Glutamatergic neuron (in vitro differentiated cells): ENCODE measurements at places on chromosomes 11 and 22. TPM values are rescaled to one million over a fixed set of nuclear protein-coding genes. Genes with fewer than 3 reads are reported as not detected.
A peak's percentile ranks its signal among the peaks of the same experiment; 100 is the strongest.

DNA sequence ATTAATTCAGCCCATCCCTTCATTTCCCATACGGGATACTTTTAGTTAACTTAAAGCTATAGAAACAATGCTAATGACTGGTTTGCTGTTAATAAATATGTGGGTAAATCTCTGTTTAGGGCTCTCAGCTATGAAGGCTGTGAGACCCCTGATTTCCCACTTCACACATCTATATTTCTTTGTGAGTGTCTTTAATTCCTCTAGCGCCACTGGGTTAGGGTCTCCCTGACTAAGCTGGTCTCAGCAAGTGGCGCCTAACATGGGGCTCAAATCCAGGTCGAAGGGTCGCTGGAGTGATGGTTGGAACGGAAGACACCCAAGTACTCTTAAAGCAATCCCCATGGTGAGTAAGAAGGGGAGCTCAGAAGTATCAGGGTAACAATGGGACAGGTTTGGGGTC is 14.4 kb upstream of the OOSP1 start:
- peak; percentile 46 for DNase-seq

DNA sequence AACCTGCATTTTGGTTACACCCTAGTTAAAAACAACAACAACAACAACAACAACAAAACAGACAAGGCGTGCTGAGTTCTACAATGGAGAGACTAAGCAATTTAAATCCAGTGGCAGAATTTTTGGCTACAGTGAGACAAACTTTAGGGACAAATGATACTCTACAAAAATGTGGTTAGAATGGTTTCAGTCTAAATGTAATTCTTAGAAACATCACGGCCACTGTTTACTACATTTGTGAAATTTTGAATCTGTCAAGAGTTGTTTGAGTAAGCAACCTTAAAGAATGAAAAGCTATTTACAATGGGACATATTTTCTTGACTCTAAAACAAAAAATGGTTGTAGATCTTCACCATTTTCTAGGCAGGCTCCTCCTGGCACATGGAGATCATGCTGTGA is 259.4 kb downstream of the SWAP70 start:
- no peak for DNase-seq

DNA sequence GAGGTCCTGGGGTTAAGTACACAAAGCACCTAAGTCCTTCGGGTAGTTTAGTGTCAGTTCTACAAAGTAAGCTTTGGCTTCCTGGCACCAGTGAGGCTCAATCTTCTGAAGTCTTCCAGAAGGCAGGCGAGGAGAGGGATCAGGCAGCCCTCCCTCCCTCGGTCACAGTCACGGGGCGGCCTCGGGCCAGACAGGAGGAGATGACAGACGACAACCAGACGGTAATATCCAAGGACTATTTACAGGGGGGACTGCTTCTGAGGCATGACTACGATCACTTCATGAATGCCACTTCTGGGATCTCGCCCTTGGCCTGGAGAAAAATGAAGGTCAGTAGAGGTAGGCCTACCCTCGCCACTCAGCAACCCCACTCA is 383 bp upstream of the TMEM223 start:
- DNase-seq, result no peak

The SMIM35 gene
- total RNA-seq, result not detected

- DNase-seq, result no peak
Measured at GRCh38 chr11:110308071-110308470, 11.7 kb upstream of the RDX start.

The TEX12 gene
- total RNA-seq, result not detected
